ENCODE measurements at places on chromosomes 3 and 15. TPM values are rescaled to one million over a fixed set of nuclear protein-coding genes. Genes with fewer than 3 reads are reported as not detected.

DNA sequence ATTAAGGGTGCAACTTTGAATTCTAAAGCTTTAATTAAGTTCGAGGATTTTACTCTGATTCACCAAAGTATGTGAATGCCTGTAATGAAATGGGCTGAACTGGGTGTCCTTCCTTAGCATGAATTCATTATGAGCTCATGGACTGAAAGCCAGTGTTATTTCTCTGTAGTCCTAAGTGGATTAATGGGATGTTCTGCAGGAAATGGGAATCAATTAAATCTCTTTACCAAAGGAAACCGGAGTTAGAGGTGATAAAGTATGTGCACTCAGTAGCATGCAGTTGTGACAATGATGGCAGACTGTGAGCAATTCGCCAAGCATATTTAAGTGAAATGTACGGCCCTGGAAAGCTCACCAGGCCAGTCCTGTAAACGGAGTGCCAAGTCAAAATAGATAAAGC is 138.7 kb downstream of the CHL1 start:
- no peaks in the 10 kb centered on the region for H3K36me3 ChIP-seq
- H3K4me3 ChIP-seq: no peak overlapping the region
- DNase-seq: no peak
- no peaks in the 10 kb centered on the region for H3K4me1 ChIP-seq

GRCh38 chr3:42535981-42536784 is 33.7 kb downstream of the VIPR1 start:
- H3K27me3 ChIP-seq: no peaks in the 10 kb centered on the region
- no peaks in the 10 kb centered on the region for H3K4me1 ChIP-seq
- DNase-seq: no peak
- H3K27ac ChIP-seq: no peak overlapping the region

DNA sequence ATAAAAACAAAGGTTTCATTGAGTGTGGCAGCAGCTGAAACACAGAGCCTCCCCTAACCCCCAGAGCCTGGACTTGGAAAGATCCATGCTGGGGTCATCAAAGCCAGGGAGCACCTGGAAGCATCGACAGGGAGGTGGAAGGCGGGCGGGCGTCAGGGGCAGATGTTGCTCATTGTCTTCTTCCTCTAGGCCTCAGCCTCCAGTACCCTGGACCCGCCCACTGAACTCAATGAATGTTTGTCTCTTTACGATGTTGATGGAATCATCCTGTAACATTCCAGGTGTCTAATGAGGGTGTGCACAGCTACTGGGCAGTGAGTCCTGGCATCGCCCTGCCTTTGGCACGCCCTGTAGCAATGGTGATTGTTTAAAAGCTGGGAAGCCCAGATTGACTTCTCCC is 9.8 kb downstream of the GP5 start:
- DNase-seq: no peak
- peaks cover 4% of the 10 kb centered on the region for H3K27me3 ChIP-seq
- H3K27ac ChIP-seq: no peak overlapping the region

DNA sequence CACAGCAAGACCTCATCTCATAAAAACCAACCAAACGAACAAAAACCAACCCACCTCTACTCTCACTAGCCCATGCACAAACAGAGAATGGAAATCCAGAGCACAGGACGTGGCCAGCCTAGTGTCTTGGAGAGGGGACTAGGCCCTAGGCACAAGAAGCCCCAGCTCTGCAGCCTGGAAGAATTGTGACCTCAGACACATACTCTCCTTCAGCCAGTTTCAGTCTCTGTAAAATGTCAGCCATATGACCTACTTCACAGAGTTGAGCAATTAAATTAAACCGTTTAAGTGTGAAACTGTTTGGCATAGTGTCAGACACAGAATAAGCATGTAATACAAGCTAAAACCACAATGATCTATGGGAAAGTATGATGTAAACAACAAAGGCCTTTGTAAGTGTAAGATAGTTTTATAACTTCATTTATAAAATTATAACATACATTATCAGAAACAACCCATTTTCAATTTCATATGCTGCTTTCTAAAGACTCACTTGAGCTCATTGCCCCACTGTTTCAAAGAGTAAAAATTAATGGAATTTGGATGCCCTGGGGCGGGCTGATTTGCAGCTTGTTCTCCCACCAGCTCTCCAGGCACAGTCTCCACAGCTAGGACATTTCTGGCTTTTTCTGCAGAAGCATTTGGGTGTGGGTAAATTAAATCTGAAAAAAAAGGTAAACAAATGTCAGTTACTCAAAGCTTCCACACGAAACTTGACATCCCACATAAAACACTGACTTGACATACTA is 32.9 kb downstream of the TBC1D2B start:
- H3K36me3 ChIP-seq: no peaks in the 10 kb centered on the region
- no peak for DNase-seq

GRCh38 chr15:48040166-48040817 is 80.5 kb upstream of the SLC24A5 start:
- no peak overlapping the region for H3K27ac ChIP-seq
- no peaks in the 10 kb centered on the region for H3K36me3 ChIP-seq
- peak; percentile 58 for DNase-seq
- H3K4me1 ChIP-seq: no peaks in the 10 kb centered on the region
- H3K4me3 ChIP-seq: no peak overlapping the region

GRCh38 chr3:15873415-15873814 is 75.6 kb upstream of the ANKRD28 start:
- no peaks in the 10 kb centered on the region for H3K27me3 ChIP-seq
- no peak for DNase-seq
- H3K36me3 ChIP-seq: no peaks in the 10 kb centered on the region

DNA sequence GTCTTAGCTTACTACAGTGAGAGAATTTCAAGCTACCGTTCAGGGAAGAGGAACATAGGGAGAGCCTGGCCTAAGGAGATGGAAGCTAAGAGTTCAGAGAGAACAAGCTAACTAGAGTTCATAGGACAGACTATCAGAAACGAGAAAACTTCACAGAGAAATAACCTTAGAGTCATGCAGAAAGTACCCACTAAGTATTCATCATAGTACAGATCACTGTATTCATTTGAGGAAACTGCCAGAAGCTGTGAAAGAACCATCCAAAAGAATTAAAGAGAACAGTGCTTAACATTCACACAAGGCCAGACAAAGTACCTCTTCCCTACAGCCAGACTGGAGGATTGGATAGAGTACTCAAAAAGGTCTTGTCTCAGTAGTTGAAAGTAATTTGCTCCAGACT is 15.2 kb upstream of the GBE1 start:
- H3K4me3 ChIP-seq: no peak overlapping the region
- no peak for DNase-seq
- peaks cover 10% of the 10 kb centered on the region for H3K4me1 ChIP-seq
- H3K27me3 ChIP-seq: no peaks in the 10 kb centered on the region
- H3K27ac ChIP-seq: no peak overlapping the region

GRCh38 chr3:171506743-171507319 is 46.6 kb upstream of the TNIK start:
- no peaks in the 10 kb centered on the region for H3K4me1 ChIP-seq
- H3K36me3 ChIP-seq: no peaks in the 10 kb centered on the region
- DNase-seq: no peak
- H3K27me3 ChIP-seq: no peaks in the 10 kb centered on the region

DNA sequence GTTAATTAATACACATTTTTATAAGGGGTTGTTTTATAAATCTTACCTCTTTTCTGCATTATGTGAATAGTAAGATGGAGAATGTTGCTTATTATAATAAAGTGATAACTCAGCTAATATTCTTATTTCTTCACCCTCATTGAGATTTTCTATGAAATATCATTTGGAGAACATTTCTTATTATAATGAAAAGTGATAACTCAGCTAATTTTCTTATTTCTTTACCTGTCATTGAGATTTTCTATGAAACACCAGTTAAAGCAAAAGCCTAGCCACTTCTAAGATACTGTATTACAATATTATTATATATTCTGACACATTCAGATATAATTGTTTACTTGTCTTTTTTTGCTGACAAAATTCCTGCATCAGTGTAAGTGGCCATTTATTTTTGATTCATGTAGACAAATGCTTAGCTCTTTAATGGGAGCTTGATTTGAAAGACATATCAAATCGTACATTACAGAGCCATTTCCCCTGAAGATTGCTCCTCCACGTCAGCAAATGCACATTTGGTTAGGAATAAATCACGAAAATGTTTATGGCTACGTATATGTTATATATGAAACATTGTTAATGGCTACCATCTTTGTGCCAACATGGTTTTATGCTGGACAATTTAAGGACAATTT is 427.5 kb downstream of the CHL1 start:
- no peaks in the 10 kb centered on the region for H3K27me3 ChIP-seq
- H3K4me3 ChIP-seq: no peak overlapping the region
- no peak for DNase-seq
- H3K36me3 ChIP-seq: no peaks in the 10 kb centered on the region
- no peaks in the 10 kb centered on the region for H3K4me1 ChIP-seq

GRCh38 chr3:43317461-43318316 is 31.3 kb downstream of the SNRK start:
- H3K4me3 ChIP-seq: no peak overlapping the region
- no peaks in the 10 kb centered on the region for H3K27me3 ChIP-seq
- H3K27ac ChIP-seq: no peak overlapping the region
- no peak for DNase-seq

DNA sequence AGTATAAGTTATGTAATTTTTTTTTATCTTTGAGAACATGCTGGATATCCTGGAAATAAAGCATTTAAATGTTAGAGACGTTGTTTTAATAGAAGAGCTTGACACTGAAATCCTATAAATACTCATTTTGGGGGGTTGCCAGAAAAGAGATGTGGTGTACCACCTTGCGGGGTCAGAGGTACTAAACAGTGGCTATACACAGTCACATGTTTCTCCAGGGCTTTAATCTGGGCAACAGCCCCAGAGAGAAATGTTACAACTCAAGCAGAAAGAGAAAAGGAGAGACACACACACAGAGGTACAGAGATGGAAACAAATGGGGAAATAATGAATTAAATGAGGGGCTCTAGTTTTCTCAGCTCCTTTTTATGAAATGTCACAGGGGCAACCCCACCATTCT is 113.8 kb downstream of the SENP2 start:
- no peaks in the 10 kb centered on the region for H3K27me3 ChIP-seq
- peaks cover 29% of the 10 kb centered on the region for H3K4me1 ChIP-seq
- no peak overlapping the region for H3K27ac ChIP-seq
- no peaks in the 10 kb centered on the region for H3K36me3 ChIP-seq
- DNase-seq: no peak
- H3K4me3 ChIP-seq: no peak overlapping the region

DNA sequence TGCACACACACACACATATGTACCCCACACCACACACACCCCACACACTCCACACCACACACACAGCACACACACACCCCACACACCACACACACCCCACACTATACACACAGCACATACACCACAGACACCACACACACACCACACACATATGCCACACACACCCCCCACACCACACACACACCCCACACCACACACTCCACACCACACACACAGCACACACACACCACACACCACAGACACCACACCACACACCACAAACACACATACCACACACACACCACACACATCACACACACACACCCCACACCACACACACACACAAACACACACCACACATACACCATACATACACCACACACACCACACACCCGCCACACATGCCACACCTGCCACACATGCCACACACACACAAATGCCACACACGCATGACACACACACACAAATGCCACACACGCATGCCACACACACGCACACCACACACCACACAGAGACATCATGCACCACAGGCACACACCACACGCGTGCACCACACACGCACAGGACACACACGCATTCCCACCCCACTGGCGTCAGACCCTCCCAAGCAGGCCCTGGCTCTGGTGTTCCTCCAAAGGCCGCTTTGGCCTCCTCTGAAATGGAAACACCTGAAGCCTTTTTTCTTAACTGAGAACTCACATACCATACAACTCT is 15.7 kb downstream of the CHST13 start:
- H3K4me1 ChIP-seq: no peaks in the 10 kb centered on the region
- no peak for DNase-seq
- H3K27ac ChIP-seq: no peak overlapping the region
- no peak overlapping the region for H3K4me3 ChIP-seq
- H3K27me3 ChIP-seq: peaks cover 22% of the 10 kb centered on the region

GRCh38 chr15:70379134-70379533 is 281.4 kb upstream of the TLE3 start:
- no peaks in the 10 kb centered on the region for H3K36me3 ChIP-seq
- no peak for DNase-seq
- H3K4me1 ChIP-seq: peaks cover 9% of the 10 kb centered on the region
- no peak overlapping the region for H3K4me3 ChIP-seq

- H3K4me3 ChIP-seq: peak overlapping the region; percentile 80
- H3K4me1 ChIP-seq: peaks cover 9% of the 10 kb centered on the region
- no peak for DNase-seq
- peaks cover 12% of the 10 kb centered on the region for H3K36me3 ChIP-seq
- H3K27ac ChIP-seq: peak overlapping the region; percentile 79
Observed at GRCh38 chr3:56557831-56558170, 826 bp downstream of the CCDC66 start.

- H3K36me3 ChIP-seq: no peaks in the 10 kb centered on the region
- H3K27ac ChIP-seq: no peak overlapping the region
- DNase-seq: no peak
- H3K27me3 ChIP-seq: no peaks in the 10 kb centered on the region
- no peak overlapping the region for H3K4me3 ChIP-seq
- peaks cover 4% of the 10 kb centered on the region for H3K4me1 ChIP-seq
Observed at GRCh38 chr15:77831986-77832385, 199.3 kb upstream of the LINGO1 start.

DNA sequence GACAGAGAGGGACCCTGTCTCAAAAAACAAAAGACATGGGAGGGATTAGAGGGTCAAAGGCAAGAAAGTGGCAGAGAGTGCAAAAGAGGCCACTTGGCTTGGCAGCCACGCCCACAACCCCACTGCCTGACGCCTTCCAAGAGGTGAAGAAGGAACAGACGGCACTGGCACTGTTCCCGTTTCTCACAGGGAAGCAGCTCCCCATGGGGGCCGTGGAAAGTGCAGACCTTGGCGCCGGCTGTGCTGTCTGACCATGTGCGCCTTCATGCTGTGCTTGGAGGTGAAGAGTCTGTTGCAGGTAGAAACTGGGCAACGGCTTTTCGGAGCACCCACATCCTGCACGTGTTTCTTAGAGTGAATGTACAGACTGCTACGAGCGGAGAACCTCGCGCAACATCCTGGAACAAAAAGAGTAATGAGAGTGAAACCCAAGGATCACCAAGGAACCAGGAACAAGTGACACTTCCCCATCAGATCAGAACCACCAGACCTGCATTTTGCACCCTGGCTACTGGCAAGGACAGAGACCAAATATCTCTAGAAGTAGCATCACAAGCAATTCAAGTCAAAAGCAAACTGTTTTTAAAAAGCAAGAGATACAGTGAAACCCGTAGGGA is 9.7 kb downstream of the ZXDC start:
- no peak overlapping the region for H3K4me3 ChIP-seq
- peaks cover 18% of the 10 kb centered on the region for H3K4me1 ChIP-seq
- no peak overlapping the region for H3K27ac ChIP-seq
- no peak for DNase-seq
- H3K36me3 ChIP-seq: peaks cover 98% of the 10 kb centered on the region

- H3K27me3 ChIP-seq: no peaks in the 10 kb centered on the region
- H3K4me3 ChIP-seq: no peak overlapping the region
- peaks cover 21% of the 10 kb centered on the region for H3K4me1 ChIP-seq
- DNase-seq: no peak
- no peak overlapping the region for H3K27ac ChIP-seq
- H3K36me3 ChIP-seq: no peaks in the 10 kb centered on the region
Observed at GRCh38 chr3:16056217-16056616, 118.3 kb upstream of the GALNT15 start.

The FAM174B gene
- 16.4 TPM for polyA plus RNA-seq

The CHRD gene
- polyA plus RNA-seq: 1.9 TPM

The LTK gene
- polyA plus RNA-seq: 0.13 TPM

The RBSN gene
- polyA plus RNA-seq: 11.0 TPM
